Stimulated activated CD8-positive, alpha-beta memory T cell treated with anti-CD3 and anti-CD28 coated beads, Interleukin-4, amount 100 ng/mL, for 1 hour (primary cell): ENCODE measurements at places on chromosomes 5 and 9.

GRCh38 chr9:27198190-27198589 is 89.2 kb downstream of the TEK start:
- DNase-seq = no peak

DNA sequence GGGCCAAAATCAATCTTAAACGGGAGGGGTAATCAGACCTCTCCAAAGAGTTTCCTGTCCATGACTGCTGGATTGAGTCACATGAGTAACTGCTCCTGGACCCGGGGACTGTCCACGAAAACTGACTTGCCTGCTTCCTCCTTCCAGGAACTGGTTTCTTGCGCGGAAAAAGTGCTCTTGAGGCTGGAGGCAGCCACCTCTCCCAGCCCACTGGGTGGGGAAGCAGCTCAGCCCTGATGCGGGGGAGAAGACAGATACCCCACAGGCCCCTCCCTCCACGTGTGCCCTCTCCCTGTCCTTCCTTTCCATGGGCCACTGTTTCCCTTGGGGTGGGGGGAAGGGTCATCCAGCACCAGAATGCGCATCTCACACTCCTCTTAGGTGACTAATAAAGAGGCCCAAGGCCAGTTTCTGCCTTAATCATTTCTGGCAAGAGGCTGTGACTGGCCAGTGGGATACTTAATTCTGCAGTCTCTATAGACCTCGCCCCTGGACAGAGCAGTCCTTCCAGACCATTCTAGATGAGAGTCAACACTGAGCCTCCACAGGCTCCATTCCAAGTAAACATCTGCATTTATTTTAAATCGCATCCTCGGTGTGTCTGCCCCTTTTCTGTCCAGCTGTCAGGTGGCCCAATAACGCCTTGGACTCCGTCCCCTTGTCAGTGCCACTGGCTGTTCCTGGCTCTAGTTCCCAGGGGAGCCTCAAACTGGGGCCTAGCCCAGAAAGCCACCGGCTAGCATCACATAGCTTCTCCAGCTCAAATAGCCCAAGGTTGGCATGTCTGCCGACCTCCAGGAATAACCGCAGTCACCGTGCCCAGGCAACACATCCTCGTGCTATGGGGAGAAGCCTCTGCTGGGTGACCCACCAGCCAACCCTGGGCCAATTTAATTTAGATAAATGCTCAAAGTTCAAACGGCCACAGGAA is 12.0 kb downstream of the REXO4 start:
- DNase-seq = no peak

- no peak for DNase-seq
These were observed 2.8 kb downstream of the MAMDC2 start for GRCh38 chr9:70046274-70047070.

GRCh38 chr9:5760338-5760737 is 72.6 kb downstream of the ERMP1 start:
- DNase-seq = no peak

- DNase-seq = no peak
These were observed 34.1 kb downstream of the ZNF483 start for GRCh38 chr9:111559000-111559610.

GRCh38 chr9:133484671-133485437 is 6.0 kb upstream of the SLC2A6 start:
- DNase-seq = no peak

- DNase-seq = no peak
These were observed 36.6 kb downstream of the BICD2 start for GRCh38 chr9:92727716-92728700.

DNA sequence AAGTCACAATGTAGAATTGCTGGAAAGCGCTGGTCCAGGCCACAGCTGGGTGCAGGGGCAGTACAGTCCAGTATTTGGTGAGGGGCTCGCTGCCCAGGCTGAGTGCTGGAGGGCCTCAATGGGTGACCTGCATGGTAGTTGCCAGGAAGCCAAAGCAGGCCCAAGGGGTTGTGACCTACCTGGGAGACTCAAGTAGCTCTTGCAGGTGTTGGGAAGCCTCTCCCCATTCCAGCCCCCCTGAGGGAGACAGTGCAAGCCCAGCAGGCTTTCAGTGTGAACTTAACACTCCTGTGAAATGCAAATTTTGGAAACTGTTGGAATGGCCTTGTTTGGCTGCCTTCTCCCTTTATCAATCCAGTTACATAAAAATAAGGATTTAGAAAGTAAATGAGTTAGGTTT is 13.9 kb downstream of the KDM4C start:
- DNase-seq = no peak

DNA sequence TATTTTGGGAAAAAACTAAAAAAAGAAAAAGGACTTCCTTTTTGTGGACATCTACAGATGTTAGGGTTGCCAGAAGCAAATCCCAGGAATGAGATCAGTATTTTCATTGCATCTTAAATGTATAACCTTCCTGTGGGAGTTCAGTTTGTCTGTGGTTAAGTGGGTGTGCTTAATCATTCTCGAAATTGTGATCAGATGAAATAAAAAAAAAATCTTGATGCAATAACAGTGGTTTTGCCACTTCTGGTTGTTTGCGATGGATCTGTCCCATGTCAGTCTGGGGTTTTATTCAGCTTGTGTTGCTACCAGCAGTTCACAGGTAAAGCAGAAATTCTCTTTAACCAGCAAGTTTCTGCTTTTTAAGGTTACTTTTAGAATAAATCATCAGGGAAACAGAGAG is 179.0 kb downstream of the MAN2A1 start:
- DNase-seq = no peak

DNA sequence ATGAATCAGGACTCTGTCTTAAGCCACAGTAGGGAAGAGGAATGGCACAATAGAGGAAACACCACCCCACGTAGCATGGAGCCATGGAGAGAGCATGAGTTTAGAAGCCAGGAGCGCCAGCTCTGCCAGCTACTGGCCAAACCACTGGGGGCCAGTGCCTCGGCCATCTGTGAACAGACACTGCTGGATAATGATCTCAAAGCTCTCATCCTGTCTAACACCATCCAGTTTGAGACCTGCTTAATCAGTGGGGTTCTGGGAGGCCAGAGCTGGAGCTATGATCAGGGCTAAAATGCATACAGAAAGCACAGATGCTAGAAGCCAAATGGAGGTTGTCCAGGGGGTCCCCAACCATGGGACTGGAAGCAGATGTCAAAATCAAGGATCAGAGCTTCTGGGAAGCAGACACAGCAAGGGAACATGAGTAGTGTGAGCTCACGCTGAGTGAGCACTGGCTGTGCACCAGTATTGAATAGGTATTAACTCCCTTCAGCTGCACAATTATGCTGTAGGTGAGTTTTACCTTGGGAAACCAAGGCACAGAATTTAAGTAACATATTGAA is 92.7 kb downstream of the KCNIP1 start:
- DNase-seq = no peak

- no peak for DNase-seq
These were observed 120.7 kb downstream of the PBX3 start for GRCh38 chr9:125867751-125868415.

GRCh38 chr5:112189391-112189790 is 229.7 kb downstream of the EPB41L4A start:
- DNase-seq = no peak

GRCh38 chr5:106331415-106331814 is 1339.3 kb downstream of the EFNA5 start:
- DNase-seq = no peak

DNA sequence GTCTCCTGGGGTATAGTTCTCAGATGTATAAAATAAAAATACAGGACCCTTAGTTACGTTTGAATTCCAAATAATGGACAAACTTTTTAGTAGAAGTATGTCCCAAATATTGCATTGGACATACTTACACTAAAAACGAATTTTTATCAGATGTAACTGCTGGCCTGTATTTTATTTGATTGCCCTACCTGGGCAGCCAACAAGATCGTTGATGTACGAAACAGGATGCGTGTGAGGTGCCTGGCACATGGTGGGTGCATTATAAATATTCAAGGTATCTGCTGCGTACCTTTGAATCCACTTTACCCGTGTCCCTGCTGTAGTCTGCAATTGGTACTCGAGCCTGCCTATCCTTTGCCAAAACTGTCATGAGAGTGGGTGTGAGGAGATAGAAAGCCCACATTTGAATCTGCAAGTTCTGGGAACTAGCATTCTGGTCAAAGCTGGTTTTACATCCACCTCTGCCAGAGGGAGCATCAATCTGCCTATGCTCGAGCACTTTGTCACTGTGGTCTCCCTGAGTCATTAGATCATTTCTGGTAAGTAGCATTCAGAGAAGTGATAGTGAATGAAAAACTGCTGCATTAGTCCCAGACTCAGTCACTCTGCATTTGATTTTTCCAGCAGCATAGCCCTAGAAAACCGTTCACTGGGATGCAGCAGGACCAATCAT is 133.7 kb upstream of the IQGAP2 start:
- DNase-seq = no peak

DNA sequence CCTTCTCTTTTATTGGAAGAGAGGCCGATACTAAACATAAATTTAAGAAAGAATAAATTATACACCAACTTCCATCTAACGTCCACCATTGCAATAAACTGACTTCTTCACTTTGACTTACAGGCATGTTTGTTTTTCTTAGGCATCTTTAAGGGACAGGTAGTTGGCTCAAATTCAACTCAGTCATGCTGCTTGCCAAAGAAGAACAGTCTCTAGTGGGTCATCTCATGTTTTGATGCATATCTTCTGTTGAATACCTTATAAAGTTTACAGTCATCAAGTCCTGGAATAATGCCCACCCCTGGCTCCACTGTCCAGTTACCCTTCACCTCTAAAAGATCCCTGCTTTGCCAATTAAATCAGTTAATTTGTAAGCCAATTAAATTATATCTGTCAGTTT is 328.2 kb upstream of the GRAMD2B start:
- DNase-seq = no peak

DNA sequence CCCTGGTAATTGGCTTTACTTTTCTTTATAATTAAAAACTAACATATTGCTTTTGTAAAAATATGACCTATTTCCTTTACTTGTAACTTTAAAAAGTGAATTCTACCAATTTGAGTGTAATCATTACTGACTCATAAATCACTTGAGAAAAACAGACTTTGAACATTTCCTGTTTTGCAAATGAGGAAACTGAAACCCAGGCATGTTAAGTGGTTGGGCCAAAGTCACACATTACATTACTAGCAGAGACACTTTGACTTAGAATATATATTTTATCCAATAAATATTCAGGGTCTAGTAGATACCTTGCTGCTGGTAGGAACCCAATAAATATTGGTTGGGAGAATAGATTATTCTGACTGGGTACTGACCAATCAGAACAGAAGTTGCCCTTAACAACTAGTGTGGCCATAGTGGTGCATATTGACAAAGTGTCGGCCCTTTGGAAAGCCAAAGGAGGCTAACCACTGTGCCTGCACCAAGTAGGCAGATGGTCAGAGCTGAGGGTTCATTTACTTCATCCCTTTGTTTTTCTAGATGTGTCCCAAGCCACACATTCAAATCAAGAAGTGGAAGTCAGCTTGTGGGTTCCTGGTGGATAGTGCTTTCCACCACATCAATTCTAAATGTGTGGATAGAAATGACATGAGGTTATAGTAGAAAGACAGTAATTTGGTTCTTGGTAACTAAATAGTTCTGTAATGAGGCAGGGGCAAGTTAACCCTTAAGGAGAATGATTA is 365.1 kb upstream of the RIOK2 start:
- DNase-seq = no peak

- DNase-seq = no peak
These were observed 533.4 kb downstream of the PTPRD start for GRCh38 chr9:10079284-10079964.

GRCh38 chr9:89243296-89244061 is 64.9 kb upstream of the SHC3 start:
- DNase-seq = no peak

DNA sequence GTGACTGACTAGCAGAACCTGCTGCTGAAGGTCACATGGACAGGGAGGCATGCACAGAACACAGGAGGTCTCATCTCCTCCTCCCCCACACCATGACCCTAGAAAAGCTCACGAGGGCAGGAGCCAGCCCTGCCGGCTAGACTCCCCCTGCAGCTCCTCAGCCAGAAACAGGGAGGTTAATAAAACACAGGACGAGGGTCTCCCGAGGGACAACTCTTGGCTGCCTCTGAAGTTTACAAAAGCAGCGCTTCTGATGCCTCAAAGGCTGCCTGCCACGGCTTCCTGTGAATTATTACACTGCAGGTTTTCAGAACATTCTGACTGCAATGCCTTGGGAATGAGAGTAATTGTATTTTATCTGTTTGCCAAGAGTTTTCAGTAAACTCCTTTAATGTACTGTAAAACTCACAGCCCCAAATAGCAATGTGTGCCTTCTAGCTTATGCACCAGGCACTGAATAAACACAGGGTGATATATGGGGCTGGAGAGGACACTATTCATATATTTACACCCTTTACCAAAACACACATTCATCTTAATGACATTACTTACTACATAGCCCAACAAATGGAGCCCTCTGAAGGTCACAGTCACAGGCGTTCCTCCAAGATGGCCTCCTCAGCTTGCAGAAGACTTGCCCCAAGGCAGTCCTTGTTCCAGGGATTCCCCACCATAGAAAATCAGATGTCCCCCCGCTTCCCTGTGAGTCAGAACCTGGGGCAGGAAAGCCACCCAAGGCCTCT is 83.7 kb downstream of the C5orf15 start:
- DNase-seq = no peak

GRCh38 chr9:111099199-111100008 is 61.1 kb upstream of the LPAR1 start:
- DNase-seq = no peak

DNA sequence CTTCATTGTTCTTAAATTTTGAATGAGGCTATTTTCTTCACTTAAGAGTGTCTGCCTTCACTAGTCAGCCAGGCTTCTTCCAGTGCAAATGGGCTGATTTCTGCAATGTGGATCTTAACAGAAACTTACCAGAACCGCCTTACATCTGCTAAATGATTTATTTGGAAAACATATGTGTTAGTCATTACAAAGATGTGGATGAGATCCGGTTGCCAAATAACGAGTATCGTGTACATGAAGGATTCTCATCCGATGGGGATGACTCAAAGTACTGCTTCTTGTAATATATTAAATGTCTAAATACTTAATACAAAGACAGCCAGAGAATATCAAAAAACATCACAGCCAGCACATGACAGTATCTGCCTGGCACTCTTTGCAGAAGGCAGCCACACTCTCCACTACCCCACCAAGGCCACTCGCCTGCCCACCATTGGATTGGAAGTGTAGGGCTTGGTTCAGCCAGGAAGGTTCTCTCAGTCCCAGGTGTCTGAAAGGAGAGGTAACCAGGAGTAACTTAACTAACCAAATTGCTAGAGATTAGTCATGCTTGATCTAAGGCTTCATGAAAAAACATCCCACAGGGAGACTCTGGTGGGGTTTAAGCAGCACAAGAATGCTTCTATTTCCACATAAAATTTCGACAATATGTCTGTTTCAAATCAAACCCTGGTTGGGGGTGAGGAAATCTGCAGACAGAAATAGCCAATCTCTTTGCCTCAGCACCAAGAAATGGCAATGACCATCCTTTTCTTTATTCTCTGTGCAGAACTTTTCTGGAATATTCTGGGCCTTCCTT is 174.8 kb downstream of the GADD45G start:
- DNase-seq = no peak

GRCh38 chr9:127264462-127265219 is at the start of gene GARNL3:
Gene GARNL3, plus strand, starts transcription at chr9:127264774. Its CDS starts 104 bp downstream, at chr9:127264878.
- no peak for DNase-seq
